ENCODE measurements at places on chromosomes 3 and 15. TPM values are rescaled to one million over a fixed set of nuclear protein-coding genes. Genes with fewer than 3 reads are reported as not detected.

DNA sequence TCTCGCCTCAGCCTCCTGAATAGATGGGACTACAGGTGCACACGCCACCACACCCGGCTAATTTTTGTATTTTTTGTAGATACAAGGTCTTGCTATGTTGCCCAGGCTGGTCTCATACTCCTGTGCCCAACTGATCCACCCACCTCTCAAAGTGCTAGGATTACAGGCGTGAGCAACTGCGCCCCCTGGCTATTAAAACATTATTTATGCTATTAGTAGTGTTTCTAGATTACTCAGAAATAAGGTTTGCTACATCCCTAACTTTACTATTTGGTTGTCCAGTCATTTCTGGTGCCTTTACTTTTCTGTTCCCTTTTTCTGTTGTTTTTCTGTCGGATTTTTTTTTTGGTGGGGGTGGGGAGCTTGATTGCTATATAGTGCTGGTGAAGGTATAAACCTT is 393.6 kb upstream of the TPM1 start:
- peak; percentile 59 for DNase-seq

- no peak for DNase-seq
These were observed 31.9 kb downstream of the SEC61A1 start for GRCh38 chr3:128083980-128084674.

DNA sequence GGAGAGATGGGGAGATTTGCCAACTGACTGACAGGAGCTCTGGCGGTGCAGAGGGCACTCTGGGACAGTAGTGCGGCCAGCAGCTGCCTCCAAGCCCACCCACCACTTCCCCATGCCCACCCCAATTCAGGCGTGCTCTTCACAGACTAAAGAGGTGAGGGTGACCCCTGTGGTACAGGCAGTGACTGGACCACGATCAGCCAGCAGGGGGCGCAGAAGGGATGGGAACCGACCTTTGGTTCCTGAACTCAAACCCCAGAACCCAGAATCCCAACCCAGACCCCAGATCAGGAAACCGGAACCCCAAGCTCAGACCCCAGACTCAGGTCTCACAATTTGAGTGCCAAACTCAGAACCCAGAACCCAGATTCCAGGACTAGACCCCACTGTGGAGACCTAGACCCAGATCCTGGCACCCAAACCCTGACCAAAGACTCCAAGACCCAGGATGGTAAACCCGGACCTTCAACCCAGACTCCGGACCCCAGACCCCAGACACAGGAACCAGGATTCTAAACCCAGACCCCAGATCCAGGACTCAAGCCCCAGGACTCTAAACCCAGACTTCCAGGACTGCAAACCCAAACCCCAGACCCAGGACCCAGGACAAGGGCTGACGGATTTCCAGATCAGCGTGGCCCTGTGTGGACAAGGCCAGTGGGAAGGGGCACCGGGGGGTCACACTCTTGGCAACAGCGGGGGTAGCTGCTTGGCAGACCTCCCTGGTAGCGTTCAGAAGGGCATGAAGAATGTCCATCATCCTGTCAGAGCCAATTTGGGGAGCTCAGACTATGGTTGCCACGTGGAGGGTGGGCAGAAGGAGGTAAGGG is 3.7 kb upstream of the MYL3 start:
- peak; percentile 74 for DNase-seq

GRCh38 chr3:190094160-190094718 is 26.5 kb downstream of the P3H2 start:
- DNase-seq = no peak

Gene C3orf20
- total RNA-seq = not detected

Gene DMXL2
- 11.1 TPM for total RNA-seq

DNA sequence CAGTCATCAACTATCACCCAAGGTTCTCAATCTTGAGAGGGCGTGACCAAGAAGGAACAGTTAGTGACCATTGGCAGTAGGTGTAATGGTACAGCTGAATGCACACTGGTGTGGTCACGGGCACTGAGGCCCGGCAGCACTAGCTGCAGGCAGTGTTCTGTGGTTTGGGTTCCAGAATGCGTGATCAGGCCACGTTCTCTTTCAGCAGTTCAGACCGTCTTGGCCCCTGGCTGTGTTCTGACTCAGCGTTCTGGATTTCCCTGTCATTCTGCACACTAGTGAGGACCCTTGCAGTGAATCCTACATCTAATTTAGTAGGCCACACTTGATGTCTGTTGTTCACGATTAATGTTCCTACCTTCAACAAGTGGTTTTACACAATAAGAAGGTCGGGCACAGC is 220.5 kb upstream of the SLCO3A1 start:
- no peak for DNase-seq

Gene SLCO2A1
- total RNA-seq = not detected

DNA sequence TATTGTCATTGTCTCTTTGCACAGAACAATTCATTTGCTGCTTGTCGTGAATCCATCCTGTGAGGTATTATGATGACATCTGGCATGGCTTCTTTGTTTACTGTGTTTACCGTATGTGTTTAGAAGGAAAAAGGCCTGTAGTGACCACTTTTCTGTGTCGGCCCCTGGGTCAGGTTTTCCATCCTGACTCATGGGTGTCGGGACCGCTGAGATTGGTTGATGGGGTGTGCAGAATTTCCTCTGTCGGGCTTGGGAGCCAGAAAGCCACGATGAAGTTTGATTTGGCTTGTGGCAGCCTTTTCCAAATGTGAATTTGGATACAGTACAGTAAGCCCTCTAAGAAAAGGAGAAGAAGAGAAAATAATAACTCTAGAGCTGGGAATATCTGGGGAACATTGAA is 113.5 kb downstream of the FNDC3B start:
- peak; percentile 59 for DNase-seq

GRCh38 chr3:140931016-140931454 is 10.6 kb upstream of the SLC25A36 start:
- no peak for DNase-seq

GRCh38 chr15:65421360-65422215 is 1.2 kb downstream of the IGDCC4 start:
- DNase-seq = peak; percentile 32

Gene PLOD2
- 76.1 TPM for total RNA-seq

Gene C3orf70
- total RNA-seq = not detected

DNA sequence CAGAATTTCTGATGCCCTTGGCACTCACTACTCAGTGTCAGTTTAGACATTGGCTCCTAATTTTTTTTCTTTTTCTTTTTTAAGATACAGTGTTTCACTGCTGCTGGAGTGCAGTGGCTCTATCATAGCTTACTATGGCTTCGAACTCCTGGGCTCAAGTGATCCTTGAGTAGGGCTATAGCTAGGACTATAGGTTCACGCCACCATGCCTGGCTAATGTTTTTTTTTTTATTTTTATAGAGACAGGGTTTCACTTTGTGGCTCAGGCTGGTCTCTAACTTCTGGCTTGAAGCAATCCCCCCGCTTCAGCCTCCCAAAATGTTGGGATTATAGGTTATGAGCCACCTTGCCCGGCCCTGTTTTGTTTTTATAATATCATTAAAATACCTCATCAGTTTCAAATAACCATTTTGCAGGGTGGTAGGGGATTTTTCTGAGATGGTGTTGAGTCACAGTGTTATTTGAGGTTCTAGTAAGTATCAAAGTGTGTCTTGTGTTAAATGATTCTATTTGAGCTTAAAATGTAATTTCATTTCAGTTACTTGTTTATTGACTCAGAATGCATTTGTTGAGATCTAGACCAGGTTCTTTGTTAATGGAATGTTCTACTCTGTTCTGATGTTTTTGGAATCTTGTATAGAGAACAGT is 7.0 kb downstream of the FNDC3B start:
- DNase-seq = peak; percentile 28

Gene SIN3A
- 24.9 TPM for total RNA-seq

DNA sequence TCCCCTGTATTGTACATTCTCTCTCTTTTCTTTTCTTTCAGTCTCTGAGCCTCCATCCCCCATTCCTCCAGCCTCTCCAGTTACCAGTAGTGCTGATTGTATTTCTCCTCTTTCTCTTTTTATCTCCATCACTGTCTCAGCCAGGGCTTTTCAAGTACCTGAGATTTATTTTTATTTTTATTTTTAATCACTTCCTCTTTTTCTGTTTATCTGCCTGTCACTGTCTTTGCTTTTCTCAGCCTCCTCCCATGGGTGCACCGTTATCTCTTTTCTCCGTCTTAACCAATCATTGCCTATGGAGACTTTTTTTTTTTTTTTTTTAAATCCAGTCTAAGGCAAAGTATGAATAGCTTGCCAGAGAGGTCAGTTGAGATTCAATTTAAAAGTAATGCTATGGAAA is 359.3 kb downstream of the GAP43 start:
- no peak for DNase-seq

DNA sequence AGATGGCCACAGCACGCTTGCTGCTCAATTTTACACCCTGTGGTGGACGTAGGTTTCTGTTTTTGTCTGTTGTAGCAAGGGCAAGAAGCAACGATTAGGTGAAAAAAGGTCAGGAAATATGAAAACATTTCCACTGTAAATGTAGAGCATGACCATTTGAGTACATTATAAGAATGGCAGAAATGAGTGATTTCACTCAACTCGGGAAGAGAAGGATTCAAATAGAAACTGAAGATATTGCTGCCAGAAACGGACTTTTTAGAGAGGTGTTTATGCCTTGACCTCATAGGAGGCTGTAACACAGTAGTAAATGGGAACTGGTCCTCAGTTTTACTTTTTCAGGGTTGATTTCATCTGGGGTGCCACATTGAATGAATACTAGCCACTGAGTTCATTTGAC is 33.1 kb upstream of the GASK1A start:
- no peak for DNase-seq

Gene SPG21
- total RNA-seq = 53.0 TPM

DNA sequence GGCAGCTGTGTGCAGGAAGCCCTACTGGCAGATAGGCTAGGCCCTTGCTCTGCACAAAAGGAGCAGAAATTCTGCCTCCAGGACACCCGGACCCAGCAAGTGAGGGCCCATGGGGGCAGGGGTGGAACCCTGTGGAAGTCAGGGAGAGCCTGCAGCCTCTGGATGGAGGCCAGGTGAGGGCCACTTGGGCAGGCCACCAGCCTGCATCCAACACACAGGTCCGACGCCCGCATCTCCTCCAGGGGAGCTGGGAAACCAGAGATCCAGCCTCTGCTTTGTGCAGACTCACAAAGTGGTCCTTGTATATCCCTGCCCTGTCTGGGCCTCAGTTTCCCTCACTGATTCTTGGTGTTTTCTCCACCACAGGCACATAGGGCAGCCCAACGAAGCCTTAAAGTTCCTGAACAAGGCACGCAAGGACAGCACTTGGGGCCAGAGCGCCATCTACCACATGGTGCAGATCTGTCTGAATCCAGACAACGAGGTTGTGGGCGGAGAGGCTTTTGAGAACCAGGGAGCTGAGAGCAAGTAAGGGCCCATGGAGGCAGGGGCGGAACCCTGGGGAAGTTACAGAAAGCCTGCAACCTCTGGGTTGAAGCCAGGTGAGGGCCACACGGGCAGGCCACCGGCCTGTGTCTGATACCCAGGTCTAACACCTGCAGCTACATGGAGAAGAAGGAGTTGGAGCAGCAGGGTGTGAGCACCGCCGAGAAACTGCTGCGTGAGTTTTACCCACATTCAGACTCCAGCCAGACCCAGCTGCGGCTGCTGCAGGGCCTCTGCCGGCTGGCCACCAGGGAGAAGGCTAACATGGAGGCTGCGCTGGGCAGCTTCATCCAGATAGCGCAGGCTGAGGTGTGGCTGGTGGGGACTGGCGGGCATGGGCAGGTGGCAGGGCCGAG is 16.6 kb downstream of the CSRNP1 start:
- no peak for DNase-seq
